Activated CD8-positive, alpha-beta memory T cell treated with anti-CD3 and anti-CD28 coated beads for 24 hours (primary cell): ENCODE measurements at places on chromosomes 3 and 15.

DNA sequence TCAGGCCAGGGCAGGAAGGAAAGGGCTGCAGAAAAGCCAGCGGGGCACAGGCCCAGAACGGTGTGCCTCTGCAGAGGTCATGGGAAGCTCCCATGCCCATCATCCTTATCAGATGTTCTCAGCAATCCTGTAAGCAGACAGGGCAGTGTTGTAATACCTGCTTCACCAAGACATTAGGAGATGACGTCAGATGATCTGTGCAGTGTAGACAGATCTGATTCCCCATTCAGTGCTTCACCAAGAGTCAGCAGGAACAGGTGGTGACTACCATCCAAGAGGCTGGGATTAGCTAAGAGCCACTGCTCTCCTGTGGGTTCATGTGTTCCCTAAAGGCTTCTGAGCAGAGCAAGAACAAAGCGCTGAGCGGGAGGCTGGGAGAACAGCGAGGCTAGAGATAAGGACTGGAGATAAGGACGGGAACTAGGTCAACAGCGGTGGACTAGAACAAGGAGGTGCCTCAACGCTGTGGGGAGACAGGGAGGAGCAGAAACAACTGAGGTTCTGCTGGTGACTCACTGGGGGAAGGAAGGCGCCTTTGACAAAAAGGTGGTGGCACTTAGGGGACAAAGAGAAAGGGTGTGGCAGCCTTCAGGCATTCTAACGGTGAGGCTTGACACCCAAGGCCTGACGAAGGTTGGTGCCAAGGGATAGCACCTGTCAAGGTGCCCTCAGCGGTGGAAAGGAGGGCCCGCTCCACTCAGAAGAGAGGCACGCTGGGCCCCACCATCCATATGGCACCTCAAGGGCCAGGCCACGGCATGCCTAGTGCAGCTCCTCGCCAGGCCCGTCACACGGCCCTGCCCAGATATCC lies 28.4 kb downstream of the CCDC12 start:
- peak; percentile 78 for DNase-seq

DNA sequence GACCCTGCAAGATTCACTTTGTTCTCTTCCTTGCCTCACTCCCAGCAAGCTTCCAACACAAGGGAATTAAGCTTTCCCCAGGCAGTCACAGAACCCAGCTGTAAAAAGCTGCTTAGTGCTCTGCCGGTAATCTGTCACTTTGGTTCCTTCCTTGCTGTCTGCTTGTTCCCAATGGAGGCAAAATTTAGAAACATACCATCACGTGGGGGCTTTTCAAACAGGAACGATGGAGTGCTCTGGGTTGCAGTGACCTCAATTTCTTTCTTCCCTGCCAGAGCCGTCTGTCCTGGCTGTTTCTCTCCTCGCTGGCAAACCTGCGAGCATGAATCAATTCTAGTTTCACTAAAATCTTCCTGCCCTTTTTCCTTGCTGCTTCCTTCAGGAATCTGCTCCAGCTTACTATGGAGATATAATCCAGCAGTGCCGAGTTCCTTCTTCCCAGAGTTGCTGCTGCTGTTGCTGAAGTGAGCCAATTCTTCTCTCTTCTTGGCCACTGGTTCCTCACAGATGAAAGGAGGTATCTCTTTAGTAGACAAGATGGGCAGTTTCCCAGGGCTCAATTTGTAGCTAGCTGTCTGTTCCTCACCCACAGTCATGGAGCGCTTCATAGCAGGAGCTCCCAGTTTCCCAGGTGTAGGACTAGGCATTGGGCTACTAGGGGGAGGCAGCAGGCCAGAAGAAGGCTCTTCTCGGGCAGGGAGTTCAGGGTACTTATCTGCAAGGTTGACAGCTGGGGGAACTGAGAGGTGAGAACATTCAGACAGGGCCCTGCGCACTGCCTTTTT lies 88.1 kb downstream of the DHX30 start:
- DNase-seq = no peak

GRCh38 chr3:113783463-113783862 lies 36.6 kb downstream of the ATP6V1A start:
- DNase-seq = no peak

DNA sequence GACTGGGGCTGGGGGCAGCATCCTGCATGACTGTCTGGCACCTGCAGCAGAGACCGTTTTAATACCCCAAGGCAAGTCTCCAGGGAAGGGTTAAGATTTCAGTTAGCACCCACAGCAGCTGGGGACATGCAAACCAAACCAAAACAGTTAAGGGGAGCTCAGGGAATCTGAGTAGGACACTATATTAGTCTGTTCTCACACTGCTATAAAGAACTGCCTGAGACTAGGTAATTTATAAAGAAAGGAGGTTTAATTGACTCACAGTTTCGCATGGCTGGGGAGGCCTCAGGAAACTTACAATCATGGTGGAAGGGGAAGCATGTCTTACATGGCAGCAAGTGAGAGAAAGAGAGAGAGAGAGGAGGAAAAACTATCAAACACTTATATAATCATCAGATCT lies 25.3 kb downstream of the GALNT15 start:
- DNase-seq = no peak

GRCh38 chr15:70605606-70606410 lies 157.6 kb downstream of the UACA start:
- no peak for DNase-seq

- DNase-seq = no peak
Observed at GRCh38 chr3:49805367-49805782, 2.3 kb downstream of the INKA1 start.
